ENCODE measurements at places on chromosomes 6 and 20.

DNA sequence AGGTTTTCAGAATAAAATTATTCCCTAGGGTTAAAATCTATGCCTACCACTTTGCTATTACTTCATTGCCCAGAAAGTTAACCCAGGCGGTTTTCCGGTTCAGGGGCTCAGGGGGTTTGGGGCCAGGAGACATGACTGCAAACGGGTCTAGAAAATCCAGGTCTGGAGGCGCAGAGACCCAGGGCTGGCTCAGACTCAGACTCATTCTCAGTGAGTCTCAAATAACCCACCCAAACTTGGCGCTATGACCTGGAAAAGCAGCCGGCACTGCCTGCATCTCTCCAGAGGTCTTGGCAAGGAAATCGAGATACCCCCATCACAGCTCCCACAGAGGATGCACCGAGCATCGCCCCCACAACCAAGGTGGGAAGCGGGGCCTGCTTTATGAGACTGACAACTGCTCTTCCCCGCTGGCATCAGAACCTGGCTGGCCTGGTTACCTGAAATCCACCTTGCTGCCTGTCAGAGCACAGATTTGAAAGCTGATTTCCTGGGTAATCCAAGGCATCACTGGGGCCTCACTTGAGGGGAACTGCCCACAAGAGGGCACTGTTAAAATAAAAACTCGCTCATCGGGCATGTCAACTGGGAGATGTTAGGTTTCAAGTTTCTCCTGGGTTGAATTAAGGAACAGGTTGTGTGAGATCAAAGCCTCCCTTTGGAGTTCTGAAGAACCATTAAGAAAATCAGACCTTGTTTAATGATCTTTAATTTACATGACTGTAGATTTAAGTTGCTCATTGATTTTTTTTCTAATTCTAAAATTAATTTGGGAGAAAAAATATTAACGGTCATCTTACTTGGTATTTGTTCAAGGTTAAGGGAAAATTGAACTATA, 55.1 kb downstream of the KIF16B start:
- no peak for DNase-seq

DNA sequence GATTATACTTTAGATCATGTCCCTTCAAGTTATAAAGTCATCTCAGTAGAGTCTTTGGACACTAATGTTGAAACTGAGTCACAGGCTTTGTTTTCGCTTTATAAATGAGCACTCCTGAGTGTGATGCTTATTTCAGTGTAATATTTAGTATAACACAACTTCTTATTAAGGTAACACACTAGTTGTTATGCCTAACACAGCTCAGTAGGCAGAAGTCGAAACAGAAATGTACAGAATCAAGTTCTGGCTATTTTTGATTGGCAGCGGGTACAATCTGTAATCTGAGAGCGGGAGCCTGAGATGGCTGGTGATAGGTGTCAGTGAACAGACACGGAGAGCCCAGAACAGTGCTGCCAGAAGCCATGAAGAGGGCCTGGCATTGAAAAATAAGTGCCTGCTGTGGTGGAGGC, 11.4 kb downstream of the HECA start:
- DNase-seq, result no peak

- DNase-seq, result no peak
These were observed 215.5 kb downstream of the PREX1 start for GRCh38 chr20:48612335-48612734.

- no peak for DNase-seq
These were observed 160.0 kb downstream of the PDE7B start for GRCh38 chr6:136011475-136011874.

DNA sequence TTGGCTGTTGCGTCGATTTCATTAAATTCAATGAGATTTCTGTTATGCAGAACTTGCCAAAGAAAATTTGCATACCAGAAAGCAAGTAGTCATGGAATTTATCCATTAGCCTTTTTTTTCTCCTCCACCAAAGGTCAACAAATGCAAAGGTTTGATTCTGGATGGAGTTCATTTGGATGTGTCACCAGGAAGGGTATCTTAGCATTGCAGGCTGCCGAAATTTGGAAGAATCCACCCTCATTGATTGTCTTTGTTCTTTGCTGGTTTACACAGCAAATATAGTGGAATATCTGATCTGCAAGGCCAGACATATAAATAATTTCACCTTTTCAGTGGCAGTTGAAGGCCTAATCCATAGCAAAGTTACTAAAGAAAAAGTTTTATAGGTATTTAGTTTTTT, 229.4 kb upstream of the SLC35B3 start:
- no peak for DNase-seq

DNA sequence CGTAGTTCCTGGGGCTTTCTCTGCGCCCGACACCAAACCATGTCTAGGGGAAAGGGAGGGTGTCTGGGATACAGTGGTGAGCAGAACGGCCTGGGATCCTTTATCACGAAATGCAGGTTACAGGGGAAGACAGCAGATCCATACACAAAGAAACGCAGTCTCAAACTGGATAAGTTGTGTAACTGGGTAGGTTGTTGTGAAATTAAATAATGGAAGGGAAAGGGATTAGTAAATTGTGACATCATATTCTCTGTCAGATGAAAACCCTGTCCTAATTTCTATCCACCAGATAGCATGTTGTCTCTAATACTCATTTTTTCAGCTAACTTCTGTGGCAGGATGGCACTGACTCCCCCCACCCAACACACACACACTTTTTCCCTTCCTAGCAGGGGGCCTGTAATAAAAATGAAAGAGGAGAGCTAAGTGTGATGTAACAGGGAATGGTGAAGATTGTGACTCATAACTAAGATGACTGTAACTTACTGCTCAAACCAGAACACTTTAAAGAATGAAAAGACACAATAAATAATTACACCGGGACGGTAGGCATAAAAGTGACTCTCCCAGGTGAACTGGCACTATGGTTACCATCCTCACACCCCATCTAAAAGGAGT, 769 bp upstream of the TRPC4AP start:
- no peak for DNase-seq

DNA sequence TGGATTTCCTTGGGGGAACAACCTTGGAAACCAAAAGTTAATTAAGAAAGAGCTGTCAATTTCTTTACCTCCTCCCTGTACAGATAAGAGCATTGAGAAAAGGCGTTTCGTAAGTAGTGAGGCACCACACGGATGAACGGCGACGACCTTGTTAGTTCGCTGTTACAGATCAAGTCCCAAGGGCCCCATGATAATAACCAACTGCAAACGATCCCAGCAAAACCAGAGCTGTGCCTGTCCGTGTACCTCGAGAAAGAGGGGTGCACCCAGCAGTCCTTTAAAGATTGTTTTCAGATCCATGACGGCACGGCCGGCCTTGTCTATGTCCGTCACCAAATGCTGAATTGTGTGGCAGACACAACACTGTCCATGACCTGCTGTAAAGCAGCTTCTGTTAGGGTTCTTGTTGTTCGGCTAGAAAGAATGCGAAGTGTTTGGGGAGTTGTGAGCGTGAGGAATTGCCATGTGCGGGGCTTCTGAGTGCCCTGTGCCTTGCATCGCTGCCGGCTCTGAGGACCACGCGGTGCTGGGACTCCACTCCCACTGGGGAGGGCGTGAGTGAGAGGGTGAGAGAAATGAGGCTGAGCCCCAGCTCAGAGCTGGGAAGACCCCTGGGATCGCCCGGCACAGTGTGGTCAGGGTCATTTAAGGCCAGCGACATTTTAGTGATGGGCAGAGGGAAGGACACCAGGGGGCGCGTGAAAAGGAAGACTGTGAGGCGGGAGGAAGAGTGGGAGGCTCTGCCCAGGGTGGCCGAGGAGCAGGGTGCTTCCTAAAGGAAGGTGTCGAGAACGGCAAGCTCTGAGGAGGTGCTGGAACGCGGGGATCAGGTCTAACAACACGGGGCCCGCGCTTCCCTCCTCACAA, 136.8 kb upstream of the RPS6KA2 start:
- no peak for DNase-seq

Data from CD4-positive, alpha-beta T cell treated with Interleukin-1 beta for 1 hour (primary cell).